GM23338 (cell line): ENCODE measurements at places on chromosomes 16 and 17. TPM values are rescaled to one million over a fixed set of nuclear protein-coding genes. Genes with fewer than 3 reads are reported as not detected.

Gene ABCC12
- total RNA-seq = not detected in 2 replicates

GRCh38 chr17:80006339-80006720, 29.3 kb downstream of the TBC1D16 start:
- DNase-seq = no peak
- peaks cover 8% of the 10 kb centered on the region for H3K4me1 ChIP-seq
- H3K27me3 ChIP-seq = no peaks in the 10 kb centered on the region
- no peak overlapping the region; the same call in 1 of the 2 replicates for H3K27ac ChIP-seq
- H3K36me3 ChIP-seq = no peaks in the 10 kb centered on the region

- H3K27me3 ChIP-seq = no peaks in the 10 kb centered on the region
- no peaks in the 10 kb centered on the region for H3K36me3 ChIP-seq
- H3K4me3 ChIP-seq = no peak overlapping the region
- peaks cover 4% of the 10 kb centered on the region; the same call in 1 of the 2 replicates for H3K4me1 ChIP-seq
Observed at GRCh38 chr17:74646231-74646630, 22.7 kb upstream of the CD300E start.

- H3K36me3 ChIP-seq = peaks cover 12% of the 10 kb centered on the region; the same call in 1 of the 2 replicates
- no peaks in the 10 kb centered on the region for H3K4me1 ChIP-seq
- H3K27me3 ChIP-seq = no peaks in the 10 kb centered on the region
- no peak overlapping the region for H3K4me3 ChIP-seq
Observed at GRCh38 chr17:40025991-40026815, 11.0 kb downstream of the CSF3 start.

DNA sequence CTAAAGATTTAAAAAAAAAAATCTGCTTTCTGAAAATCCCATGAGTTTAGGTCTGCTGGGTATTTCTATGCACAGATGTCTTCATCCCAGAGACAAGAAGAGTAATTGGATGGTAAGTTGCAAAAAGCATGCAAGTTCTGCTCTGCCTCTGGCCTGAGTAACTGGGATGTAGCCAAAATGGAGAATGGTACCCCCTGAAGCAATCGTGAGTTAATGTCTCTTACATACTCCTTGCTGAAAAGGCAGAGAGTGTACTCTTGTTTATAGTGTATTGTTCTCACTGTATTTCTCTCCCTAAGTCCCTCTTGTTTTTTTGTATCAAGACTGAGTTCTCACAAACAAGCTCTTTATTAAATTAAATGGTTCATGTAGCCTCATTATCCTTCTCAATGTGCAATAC, 259.0 kb downstream of the IRX3 start:
- H3K27me3 ChIP-seq = no peaks in the 10 kb centered on the region
- 0 out of 2 replicates have a peak, but pooled peaks cover 5% of the 10 kb centered on the region for H3K36me3 ChIP-seq
- no peak overlapping the region for H3K27ac ChIP-seq
- no peak overlapping the region for H3K4me3 ChIP-seq
- DNase-seq = no peak
- no peaks in the 10 kb centered on the region for H3K4me1 ChIP-seq

GRCh38 chr17:10984220-10984619, 146.3 kb upstream of the PIRT start:
- no peak overlapping the region for H3K27ac ChIP-seq
- H3K4me1 ChIP-seq = no peaks in the 10 kb centered on the region
- H3K27me3 ChIP-seq = no peaks in the 10 kb centered on the region
- no peak for DNase-seq
